RWPE1 (cell line): ENCODE measurements at places on chromosomes 2 and 18.
A peak's percentile ranks its signal among the peaks of the same experiment; 100 is the strongest.

DNA sequence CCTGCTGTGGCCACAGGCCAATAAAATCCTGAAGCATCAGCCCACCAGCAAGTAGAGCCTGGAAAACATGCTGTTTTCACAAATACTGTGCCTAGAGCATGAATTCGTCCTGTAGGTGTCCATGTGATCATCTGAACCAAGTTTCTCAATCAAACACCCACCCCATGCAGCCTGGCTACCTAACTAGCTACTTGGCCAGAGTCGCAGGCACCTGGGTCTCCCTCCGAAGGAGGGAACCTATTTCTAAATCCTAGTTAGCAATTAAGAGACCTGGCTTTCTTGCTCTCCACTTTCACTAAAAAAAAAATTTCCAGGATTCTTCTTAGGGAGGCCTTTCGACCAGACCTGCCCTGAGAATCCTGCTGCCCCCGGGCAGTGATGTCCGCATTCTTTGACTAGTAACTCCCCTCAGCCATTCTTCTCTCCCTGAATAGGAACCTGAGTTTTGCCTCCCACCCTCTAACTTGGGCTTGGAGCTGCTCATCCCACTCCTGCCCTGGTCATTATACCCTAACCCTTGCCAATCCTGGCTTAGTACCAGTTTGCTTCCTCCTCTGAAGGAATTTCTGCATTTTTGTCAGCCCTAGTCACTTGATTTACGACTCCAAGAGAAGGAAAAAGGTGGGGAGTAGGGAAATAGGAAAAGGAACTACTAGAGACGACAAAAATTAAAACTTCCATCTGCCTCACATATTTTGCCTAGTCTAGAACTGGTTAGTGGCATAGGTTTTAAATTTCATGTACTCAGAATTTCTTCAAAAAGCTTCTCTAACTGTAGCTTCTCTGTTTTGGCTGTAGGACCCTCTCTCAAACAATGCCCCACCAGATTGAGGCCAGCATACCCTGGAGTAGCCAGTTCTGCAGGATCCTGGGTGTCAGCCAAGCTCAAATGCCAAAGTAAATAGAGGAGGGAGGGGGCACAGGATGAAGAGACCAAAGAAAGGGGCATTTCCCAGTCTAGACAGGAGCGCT lies 25.4 kb upstream of the TANK start:
- DNase-seq = peak; percentile 50

DNA sequence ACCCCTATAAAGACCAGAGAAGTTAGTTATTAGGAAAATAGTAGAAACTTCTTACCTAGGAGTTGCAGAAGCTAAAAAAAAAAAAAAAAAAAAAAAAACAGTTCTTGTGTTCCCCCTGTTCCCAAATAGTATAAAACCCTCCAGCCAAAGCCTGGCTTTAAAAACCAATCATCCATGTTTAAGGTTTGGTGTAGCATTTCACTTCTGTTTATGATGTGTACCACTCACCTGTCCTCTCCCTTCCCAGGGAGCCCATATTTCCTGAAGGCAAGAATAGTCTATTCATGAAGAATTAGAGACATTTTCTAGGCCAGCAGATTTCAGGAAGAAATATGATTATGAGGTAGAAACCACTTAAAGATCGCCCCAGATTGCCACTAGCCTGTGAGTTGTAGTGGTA lies 273.6 kb downstream of the SETBP1 start:
- DNase-seq = no peak

- DNase-seq = peak; percentile 46
These were observed 31.5 kb downstream of the ACVR1C start for GRCh38 chr2:157596992-157597681.

DNA sequence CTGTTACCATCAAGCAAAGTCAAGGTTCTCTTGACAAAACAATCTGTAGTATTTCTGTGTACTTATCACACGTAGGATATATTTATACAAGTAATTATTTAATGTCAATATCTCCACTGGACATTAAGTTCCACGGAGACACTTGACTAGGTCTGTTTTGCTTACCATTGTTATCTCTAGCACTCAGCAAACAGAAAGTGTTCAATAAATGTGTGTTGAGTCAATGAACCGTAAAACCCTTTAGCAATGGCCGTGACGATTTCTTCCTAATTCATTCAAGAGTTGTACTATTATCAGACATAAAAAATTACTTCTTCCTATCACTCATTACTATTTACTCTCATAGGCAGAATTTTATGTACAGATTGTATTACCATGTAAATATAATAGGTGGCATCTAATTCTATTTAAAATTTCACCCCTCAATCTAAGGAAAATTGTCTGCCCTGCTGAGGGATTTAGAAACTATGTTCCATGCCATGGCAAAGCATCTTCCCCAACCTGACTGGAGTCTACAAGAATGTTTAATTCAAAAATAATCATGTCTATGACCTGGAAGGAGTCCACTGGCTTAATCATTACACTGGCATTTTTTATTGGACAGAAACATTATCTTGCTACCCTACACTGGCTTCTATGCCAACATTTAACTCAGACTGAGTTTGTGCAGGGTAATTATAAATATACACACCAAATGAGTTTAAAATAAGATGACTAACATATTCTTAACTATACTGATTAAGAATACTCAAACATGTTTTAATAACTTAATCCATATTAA lies 301.9 kb downstream of the ZEB2 start:
- DNase-seq = no peak

GRCh38 chr18:68263481-68263880 lies 451.4 kb downstream of the TMX3 start:
- peak; percentile 5 for DNase-seq

- peak; percentile 1 for DNase-seq
These were observed at the start of gene SYT4 for GRCh38 chr18:43277164-43277600. Gene SYT4 (minus strand): TSS chr18:43277490. CDS start chr18:43277281, 209 bp downstream.

DNA sequence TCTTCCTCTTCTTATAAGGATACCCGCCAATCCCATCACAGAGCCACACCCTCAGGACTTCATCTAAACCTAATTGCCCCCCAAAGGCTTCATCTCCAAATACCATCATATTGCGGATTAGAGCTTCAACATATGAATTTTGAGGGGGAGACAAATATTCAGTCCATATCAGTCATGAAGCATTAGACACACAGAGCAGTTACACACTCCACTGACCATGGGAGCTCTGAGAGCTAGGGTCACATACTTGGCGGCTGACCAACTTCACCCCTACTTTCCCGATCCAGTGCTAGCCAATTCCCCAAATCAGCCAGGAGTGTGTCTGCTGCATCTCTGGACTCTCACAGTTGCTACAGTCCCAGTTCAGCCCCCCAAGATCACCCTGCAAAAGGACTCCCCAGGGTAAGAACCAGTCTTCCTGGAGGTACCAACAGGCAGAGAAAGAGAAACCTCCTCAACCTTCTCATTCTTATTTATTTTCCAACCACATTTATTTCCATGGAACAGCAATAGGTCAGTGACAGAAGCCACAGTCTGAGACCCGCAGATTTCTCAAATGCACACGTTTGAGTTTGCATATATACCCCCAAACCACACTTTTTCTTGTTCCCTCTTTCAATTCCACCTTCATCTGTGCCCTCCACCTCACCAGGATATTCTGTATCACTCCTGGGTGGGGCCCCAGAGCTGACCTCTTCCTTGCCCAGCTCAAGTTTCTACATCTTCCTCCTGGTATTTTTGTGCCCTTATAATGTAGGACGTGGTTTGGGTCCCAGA lies 33.3 kb downstream of the SPP2 start:
- DNase-seq = no peak

DNA sequence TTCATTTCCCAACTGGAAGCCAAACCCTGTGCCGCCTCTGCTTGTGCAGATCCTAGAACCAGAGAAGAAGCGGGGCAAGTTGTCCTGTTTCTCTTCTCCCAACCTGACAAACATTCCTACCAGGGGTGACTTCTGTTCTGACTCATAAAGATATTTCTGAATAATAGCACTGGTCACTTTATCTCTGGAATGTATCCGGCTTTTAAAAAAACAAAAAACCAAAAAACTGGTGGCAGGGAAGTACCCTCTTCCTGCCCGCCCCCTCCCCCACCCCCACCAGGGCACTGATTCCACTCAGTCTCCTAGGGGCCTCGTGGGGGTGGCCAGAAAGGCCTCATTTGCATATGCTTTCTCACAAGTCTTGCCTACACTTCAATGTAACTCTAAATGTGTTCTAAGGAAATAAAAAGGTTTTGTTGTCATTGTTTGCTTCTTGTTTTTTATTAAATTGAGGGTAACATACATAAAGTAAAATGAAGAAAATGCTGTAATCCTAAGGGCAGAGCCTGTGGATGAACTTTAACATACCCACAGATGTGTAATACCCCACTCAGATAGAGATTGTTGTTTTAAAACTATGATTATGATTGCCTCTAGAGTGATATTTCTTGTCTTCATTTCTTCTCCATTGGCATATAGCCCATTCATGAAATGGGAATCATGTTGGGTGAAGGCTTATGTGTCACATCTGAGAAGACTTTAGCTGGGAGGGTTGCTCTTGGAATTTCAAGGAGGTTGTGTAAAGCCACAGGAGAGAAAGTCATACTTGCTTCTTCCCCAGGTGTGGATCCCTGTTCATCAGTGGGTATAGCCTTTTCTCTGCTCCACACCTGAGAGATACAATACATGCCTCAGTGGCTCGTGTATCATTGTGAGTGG lies 5.3 kb upstream of the FOSL2 start:
- DNase-seq = no peak

DNA sequence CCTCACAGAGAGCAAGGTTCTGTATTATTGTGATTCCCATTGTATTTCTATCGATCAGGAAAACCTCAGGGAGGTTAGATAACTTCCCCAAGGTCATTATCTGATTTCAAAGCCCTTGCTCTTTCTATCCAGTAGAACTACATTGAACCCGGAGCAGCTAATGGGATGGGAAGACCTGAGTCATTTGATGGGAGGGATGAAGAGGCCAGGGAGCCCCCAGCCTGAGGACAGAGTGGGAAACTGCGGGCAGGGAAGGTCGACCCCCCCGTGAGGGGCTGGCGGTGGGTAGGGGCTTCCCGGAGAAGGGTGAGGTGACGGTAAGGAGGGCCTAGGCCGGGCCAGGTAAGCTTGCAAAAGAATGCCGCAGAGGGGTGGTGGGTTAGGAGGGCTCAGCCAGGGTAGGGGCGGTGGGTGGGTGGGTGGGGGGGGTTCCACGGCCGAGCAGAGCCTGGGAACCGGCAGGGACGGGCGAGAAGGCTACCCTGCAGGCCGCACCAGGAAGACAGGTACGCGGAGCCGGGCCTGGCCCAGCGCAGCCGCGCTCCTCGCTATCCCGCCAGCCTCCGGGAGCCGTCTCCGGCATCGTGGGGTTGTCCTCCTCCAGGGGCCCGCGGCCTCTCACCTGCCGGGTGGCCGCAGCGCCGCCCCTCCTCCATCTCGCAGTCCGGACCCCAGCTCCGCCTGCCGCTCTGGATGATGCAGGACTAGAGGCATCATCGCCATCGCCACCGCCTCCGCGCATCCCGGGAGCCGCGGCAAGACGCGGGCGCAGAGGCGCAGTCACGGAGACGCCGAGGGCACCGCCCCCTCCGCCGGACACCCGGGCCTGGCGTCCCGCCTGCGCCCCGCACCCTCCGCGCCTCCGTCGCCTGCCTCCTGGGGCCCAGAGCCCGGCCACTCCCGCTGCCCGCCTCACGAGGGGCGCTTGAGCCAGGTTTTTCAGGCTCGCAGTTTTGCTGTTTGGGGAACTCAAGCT lies at the start of gene GPR75:
GPR75 (minus strand) TSS at position 762 of the 976 bp plus-strand sequence. CDS start 5,211 bp downstream, outside the sequence.
- DNase-seq = peak; percentile 11

GRCh38 chr2:174635776-174636404 lies 38.3 kb upstream of the WIPF1 start:
- DNase-seq = no peak

GRCh38 chr18:61637905-61638595 lies 254.8 kb downstream of the RNF152 start:
- DNase-seq = no peak

DNA sequence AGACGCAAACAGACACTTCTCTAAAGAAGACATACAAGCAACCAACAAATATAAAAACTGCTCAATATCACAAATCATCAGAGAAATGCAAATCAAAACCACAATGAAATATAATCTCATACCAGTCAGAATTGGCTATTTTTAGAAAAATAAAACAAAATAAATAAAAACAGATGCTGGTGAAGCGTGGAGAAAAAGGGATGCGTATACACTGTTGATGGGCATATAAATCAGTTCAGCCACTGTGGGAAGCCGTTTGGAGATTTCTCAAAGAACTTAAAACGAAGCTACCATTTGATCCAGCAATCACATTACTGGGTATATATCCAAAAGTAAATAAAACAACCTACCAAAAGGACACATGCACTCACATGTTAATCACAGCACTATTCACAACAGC lies 206.2 kb downstream of the HNMT start:
- no peak for DNase-seq

- DNase-seq = no peak
These were observed 117.9 kb downstream of the KCNH7 start for GRCh38 chr2:162720559-162721271.

DNA sequence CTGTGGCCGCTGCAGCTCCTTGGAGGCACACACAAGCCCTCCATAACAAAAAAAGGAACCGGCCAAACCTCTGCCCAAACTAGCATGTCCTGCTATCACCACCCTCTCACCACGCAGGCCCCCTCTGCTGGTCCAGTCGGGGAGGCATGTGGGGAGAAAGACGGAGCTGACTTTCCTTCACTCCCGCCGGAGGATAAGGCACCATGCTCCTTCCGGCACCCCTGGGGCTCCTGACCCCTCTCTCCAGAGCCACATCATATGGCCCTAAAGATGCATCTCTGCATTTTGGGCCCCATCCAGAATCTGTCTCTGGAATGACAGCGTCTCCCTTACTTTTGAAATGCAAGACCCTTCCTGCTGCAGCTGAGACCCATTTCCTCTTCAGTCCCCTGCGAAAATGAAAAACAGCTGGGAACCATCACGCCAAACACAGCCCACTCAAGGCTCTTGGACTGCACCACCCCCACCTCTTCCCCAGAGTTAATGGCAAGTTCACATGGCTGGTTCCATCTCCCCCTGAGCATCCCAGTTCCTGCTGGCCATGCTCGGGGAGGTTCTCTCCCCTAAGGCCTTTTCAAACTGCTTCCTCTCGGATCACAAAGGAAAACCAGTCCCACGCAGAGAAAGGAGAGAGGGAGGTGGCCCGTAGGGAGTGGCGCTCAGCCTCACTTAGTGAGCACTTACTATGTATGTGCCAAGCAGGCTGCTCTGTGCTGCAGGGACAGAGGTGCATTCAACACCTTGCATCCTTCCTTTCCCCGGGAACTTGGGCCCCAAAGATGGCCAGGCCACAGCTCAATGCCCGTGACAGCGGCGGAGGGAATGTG lies 35.2 kb upstream of the MLPH start:
- no peak for DNase-seq

- DNase-seq = no peak
These were observed 816.2 kb downstream of the NRXN1 start for GRCh38 chr2:50215736-50216135.

- no peak for DNase-seq
These were observed 8.0 kb downstream of the AGFG1 start for GRCh38 chr2:227479865-227480475.

DNA sequence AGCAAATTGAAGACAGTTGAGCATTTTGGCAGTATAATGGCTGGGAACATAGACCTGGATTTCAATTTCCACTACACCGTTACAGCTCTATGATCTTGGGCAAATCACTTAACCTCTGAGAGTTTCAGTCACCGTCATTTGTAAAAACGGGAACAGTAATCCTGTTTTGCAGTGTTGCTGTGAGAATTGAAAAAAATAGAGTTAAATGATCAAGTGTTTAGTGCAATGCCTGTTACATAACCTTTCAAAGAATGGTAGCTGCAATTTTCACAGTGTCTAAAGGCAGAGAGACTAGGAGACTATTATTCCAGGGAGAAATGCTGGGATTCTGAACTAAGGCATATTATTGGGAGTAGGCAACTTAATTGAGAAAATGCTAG lies 2.0 kb downstream of the AGPS start:
- no peak for DNase-seq

GRCh38 chr2:26317377-26318105 lies 28.4 kb upstream of the SELENOI start:
- DNase-seq = no peak

- DNase-seq = no peak
These were observed 200.6 kb downstream of the RND3 start for GRCh38 chr2:150286730-150287362.
